ENCODE measurements at places on chromosomes 13 and 19.

DNA sequence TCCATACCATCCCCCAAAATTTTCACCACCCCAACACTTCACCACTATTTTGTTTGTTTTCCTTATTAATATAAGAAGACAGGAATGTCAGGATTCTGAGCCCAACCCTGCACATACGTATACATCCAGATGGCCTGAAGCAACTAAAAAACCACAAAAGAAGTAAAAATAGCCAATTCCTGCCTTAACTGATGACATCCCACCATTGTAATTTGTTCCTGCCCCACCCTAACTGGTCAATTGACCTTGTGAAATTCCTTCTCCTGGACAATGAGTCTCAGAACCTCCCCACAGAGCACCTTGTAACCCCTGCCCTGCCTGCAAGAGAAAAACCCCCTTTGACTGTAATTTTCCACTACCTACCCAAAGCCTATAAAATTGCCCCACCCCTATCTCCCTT, 132.5 kb downstream of the ZNF675 start:
- DNase-seq = no peak

- DNase-seq = no peak
These were observed 9.7 kb downstream of the NAXD start for GRCh38 chr13:110624766-110625756.

DNA sequence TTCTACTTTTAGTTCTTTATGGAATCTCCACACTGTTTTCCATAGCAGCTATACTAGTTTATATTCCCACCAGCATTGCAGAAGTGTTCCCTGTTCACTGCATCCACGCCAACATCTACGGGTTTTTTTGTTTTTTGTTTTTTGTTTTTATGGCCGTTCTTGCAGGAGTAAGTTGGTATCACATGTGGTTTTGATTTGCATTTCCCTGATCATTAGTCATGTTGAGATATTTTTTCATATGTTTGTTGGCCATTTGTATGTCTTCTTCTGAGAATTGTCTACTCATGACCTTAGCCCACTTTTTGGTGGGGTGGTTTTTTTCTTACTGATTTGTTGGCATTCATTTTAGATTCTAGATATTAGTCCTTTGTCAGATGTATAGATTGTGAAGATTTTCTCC, 89.7 kb downstream of the FRY start:
- DNase-seq = no peak

- no peak for DNase-seq
These were observed 523.5 kb upstream of the ARGLU1 start for GRCh38 chr13:107091428-107091827.

GRCh38 chr13:20446900-20447299, 78.8 kb downstream of the CRYL1 start:
- DNase-seq = no peak

GRCh38 chr19:41175801-41176777, 16.9 kb upstream of the CYP2S1 start:
- DNase-seq = no peak

- DNase-seq = no peak
These were observed 13.5 kb downstream of the FPR3 start for GRCh38 chr19:51808333-51808986.

DNA sequence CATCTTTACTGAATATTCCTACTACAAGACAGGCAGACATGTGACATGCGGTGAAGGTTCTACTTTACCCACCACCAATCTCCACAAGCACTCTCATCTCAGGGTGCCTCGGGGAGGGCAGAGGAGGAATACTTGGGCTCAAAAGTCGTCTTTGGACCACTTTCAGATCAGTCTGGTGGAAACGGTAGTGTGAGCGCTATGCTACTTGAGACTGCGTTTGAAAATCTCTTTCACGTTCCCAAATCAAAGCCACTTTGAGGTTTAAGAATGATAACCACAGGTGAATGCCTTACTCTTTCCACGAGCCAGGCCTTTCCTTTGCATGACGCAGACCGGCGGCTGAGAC, 1.5 kb upstream of the SOX1 start:
- DNase-seq = no peak

GRCh38 chr13:36848199-36848982, 29.4 kb downstream of the RFXAP start:
- DNase-seq = no peak

DNA sequence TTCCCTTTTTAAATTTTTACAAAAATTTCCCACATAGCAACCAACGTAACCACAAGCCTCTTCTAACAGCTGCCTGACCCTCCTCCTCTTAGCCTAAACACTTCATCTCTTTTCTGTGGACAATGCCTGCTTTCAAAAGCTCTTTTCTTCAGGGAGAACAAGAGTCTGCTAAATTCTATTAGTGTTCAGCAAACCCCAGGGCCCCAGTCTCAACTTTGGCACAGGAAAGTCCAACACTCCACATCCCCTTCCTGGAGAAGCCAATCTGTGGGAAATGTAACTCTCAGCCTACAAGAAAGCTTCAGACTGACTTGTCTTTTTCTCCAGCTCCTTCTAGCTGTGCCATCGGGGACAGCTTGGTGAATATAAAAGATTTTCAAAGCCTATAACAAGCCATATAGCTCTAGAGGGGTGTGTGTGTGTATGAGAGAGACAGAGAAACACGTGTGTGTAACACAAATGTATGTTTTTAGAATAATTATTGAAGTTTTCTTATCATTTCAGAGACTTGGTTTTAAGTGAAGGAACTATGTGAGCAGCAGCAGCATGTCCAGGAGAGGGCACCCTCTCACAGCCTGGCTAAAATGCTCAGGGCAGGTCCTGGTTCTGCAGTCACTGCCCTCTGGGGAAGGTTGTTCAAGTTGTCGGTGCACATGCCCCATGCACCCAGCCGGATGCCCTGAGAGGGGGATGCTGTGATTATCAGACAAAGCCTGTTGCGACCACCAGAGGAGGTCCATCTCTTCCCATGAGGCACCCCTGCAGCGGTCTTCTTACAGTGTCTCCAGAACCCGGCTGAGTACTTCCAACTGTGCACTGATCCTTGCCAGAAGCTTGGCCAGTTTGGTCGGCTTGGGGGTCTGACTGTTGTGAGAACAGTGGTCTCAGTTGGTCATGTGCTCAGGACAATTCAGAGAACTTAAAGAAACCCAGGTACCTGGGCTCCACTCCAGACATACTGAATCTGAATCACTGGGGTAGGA, 34.4 kb downstream of the CCDC70 start:
- DNase-seq = peak; percentile 5

GRCh38 chr13:24355103-24355502, 45.7 kb downstream of the C1QTNF9 start:
- no peak for DNase-seq

- no peak for DNase-seq
These were observed 6.5 kb upstream of the ZNF708 start for GRCh38 chr19:21335721-21336120.

- no peak for DNase-seq
These were observed 162.3 kb upstream of the ZNF536 start for GRCh38 chr19:30209617-30210600.

- DNase-seq = no peak
These were observed 189.8 kb downstream of the URI1 start for GRCh38 chr19:30131722-30132291.

- no peak for DNase-seq
These were observed 9.1 kb downstream of the SPINT2 start for GRCh38 chr19:38273499-38273898.

GRCh38 chr13:25660996-25661395, 289.2 kb downstream of the ATP8A2 start:
- no peak for DNase-seq

- no peak for DNase-seq
These were observed 64.0 kb upstream of the GPR12 start for GRCh38 chr13:26824581-26824980.

DNA sequence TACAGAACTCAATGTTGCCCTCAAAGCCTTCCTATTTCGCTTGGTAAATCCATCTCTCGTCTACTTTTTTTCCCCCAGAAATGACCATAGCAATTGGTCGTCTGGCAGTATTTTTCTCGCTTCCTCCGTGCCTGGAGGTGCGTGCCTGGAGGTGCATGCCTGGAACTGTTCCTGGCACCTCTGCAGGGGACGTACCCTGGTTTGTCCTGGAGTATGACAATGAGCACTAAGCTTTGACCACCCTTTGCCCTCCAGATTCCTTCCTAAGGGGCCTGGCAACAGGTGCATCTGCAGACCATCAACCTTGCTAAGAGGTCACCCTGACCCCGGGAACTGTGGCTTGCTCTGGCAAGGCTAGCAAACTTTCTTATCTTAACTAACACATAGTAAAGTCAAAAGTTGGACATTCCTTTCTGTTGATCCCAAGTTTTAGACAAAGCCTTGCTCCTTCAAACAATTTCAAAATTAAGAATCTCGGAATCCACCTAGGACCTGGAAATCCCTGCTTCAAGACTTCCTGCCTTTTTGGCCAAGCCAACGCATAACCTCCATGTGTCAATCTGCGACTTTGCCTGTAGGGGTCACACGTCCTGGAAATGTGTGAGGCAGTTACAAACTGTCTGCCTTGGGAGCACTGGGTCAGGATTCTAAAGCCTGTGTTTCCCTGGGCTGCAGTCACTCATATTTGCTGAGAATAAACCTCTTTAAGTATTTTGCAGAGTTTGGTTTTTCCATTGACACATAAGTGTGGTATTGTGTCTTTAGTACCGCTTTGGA, 28.8 kb upstream of the TUBGCP3 start:
- no peak for DNase-seq

DNA sequence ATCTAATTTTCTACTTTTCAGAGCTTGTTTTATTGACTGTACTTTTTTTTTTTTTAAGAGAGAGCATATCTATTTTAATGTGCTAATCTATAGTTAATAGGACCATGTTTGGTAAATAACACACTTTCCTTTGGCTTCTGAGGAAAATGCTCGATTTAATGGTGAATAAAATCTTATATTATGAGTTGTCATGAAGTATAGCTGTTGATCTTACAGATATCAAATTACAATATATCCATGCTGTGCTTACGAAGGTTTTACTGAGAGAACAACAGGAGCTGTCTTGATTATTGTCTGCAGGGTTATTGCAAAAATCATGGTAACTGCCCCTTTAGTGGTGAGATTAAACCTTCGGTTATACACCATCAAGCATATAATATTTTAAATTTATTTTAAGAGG, 29.6 kb downstream of the URI1 start:
- no peak for DNase-seq

DNA sequence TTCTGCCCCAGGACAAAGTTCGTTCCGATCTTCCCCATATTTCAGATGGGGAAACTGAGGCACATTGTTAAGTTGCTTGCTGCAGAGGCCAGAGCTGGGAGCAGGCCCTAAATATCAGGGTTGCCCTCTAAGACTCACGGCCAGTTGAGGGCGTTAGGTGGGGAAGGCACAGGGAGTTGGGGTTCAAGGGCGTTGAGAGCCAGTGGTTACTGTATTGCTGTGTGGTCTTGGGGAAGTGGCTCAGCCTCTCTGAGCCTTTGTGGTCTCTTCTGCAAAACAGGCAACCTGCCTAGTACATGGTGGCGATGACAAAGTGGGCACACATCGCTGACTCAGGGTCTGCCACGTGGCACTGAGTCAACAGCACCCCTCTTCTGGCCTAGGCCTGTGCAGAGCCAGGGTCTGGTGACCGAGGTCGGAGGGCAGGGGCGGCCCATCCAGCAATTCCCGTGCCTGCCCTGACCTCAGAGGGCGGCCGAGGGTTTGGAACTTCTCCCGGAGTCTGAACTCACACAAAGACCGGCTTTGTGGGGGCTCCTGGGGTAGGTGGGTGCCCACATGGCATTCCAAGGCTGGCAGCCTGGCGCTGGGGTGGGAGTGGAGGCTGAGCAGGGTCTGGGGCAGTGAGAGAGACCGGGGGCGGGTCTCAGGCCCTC, 10.2 kb downstream of the TNFAIP8L1 start:
- no peak for DNase-seq
